Tibial nerve (tissue), 4 donors: ENCODE measurements at places on chromosomes 16 and 17. TPM values are rescaled to one million over a fixed set of nuclear protein-coding genes. Genes with fewer than 3 reads are reported as not detected.

DNA sequence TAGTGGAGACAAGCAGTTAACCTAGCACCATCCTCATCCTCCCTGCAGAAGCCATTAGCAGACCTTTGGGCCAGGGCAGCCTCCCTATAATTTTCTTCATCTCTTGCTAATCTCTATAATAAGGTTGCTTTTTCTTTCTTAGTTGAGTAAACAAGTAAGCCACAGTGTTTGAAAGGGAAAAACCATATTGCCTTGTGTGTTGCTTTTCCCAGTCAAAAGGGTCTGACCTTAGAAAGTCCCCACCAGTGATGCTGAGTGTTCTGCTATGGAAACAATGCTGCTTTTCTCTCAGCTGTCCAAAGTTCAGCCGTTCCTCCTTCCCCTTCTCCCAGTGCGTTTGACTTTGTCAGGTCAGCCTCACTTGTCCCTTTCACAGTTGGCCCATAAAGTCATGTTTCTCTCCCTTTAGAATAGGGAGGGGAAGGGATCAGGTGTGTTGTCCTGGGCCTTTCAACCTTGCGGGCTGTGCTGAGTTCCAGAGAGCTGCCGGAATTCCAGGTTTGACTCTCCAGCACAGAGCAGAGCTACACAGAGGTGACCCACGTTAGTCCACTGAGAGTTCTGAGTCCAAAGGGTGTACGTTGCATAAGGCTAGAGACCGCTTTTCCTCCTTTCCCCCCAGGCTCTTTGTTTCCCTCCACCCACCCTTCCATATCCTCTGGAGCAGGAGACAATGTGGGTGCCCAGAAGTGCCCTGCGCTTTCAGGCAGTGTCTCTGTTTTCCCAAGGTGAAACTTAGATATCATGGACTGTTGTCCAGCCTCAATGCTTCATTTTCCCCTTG is 15.9 kb upstream of the CLEC18C start:
- DNase-seq = no peak

DNA sequence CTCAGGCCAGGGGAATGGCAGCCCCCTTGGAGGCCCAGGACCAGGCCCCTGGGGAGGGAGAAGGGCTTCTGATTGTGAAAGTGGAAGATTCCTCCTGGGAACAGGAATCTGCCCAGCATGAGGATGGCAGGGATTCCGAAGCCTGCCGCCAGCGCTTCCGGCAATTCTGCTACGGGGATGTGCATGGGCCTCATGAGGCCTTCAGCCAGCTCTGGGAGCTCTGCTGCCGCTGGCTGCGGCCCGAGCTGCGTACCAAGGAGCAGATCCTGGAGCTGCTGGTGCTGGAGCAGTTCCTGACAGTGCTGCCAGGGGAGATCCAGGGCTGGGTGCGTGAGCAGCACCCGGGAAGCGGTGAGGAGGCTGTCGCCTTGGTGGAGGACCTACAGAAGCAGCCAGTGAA is 2.4 kb downstream of the ZNF213 start:
- no peak for DNase-seq

GRCh38 chr16:27301236-27301861 is 12.4 kb upstream of the IL4R start:
- no peak for DNase-seq

DNA sequence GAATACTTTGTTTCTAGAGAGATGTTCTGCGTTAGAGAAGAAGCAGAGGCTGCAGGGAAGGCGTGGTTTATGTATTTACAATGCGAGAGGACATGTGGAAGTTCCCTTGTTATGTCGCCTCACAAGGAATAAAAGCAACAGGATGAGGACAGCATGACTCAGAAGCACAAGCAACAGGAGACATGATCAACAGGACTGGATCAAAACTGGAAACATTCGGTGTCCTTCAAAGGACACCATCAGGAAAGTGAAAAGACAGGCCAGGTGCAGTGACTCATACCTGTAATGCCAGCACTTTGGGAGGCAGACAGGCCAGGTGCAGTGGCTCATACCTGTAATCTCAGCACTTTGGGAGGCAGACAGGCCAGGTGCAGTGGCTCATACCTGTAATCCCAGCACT is 52.6 kb downstream of the CCDC57 start:
- no peak for DNase-seq

- no peak for DNase-seq
Measured at GRCh38 chr16:79554912-79555311, 45.6 kb downstream of the MAF start.

The TBC1D3C gene
- total RNA-seq = not detected

The SNX20 gene
- total RNA-seq = 5.1 TPM

The MARF1 gene
- total RNA-seq = 44.6 TPM

The HBA2 gene
- total RNA-seq = 10.1 TPM

The KRT15 gene
- total RNA-seq = not detected

The ALKBH5 gene
- 96.7 TPM for total RNA-seq

The GNAO1 gene
- 7.0 TPM for total RNA-seq

The ZNF768 gene
- total RNA-seq = 22.8 TPM
